ENCODE measurements at places on chromosomes 7 and 10.

GRCh38 chr7:40944981-40945585, 757.8 kb downstream of the INHBA start:
- no peak for DNase-seq

DNA sequence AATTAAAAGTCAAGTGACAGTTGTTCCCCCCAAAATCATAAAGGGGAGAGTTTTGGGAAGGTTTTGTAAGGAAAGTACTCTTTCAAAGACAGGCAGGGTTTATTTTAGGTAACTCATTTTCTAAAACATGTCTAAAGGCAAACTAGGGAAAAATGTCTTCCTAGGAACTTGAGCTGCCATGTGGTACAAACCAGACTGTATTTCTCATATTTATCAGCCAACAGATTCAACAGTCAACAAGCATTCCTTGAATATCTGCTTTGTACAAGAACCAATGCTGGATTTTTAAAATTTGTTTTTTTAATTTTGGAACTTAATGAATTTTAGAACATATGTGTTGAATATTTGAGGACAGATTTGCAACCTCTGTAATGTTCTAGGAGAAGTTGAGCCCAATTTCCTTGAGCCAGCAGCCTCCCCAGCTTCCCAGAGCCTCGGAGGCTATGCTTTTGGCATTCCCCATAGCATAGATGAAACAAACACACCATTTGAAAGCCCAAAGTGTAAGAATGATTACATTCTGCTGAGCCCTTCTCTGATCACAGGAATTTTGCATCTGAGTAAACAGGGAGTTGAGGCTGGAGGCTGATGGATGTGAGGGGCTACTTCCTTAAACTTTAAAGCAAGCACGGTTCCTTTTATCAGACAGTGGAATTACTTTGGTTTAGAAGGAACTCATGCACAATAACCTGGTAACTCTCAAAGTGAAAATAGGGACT, 345.1 kb downstream of the RNLS start:
- DNase-seq, result no peak

DNA sequence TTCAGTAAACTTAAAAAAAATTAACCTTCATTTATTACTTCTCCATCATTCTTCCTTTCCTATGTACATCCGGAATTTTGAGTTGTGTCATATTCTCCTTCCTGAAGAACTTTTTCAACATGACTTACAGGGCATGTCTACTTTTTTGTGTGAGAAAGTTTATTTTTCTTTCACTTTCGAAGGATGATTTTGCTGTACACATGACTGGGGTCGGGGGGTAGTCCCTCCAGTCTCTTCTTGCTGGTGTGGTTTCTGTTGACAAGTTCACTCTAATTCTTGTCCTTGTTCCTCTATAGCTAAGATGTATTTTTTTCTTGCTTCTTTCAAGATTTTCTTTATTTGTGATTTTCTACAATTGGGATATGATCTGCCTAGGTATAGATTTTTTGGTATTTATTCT, 55.8 kb downstream of the INPP5A start:
- DNase-seq, result peak; percentile 65

DNA sequence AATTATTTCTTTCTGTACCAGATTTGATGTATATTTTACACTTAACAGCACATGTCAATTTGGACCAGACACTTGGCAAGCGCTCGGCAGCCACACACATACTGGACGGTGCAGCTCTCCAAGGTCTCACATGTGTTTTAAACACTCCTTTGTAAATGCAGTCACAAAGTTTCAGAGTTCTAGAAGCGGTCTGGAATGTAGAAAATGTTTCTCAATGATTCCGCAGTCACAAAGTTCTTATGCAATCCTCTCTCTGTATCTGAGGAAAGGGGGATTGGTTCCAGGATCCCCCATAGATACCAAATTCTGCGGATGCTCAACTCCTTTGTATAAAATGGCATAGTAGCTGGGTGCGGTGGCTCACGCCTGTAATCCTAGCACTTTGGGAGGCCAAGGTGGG, 253.0 kb upstream of the GRB10 start:
- peak; percentile 76 for DNase-seq

DNA sequence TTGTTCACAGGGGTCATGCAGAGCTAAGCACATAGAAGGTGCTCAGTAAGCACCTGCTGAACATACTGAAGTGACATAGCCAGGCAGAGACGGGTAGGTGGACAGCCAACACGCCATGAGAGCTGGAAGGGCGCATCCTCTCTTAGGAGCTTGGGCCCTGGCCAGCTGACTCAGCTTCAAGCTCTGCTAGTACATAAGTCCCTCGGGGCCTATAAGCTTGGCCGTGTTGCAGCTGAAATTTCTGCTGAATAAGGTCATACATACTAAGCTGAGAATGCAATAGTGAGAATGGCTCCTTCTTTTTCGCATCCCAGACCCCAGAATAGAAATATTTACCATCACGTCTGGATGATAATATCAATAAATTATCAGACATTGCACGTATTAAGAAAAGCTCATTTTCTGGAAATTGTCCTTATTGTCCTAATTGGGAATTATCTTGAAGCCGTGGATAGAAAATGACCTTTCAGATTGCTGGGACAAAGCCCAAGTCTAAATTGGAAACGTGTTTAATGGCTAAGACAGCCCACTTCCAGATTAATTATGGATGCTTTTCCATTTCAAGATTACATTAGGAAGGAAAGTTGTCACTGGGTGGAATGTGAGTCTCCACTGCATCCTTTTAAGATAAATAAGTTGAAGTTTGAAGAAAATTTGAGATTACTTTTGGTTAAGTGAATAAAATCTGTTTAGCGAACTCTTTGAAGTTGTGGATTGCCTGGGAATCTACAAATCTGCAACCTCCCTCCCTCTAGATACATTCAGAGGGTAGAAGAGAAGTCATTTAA, 287.1 kb upstream of the C7orf33 start:
- peak; percentile 84 for DNase-seq

- DNase-seq, result no peak
Observed at GRCh38 chr10:90213346-90213745, 512.0 kb downstream of the KIF20B start.

DNA sequence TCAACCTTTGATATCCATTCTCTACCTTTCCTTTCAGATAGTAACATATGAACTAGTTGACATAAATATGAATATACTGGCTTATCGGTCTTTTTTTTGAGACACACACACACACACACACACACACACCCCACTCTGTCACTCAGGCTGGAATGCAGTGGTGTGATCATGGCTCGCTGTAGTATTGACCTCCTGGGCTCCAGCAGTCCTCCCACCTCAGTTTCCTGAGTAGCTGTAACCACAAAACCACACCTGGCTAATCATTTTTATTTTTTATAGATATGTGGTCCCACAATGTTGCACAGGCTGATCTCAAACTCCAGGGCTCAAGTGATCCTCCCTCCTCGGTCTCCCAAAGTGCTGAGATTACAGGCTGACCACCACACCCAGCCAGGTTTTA, 14.2 kb upstream of the NT5C3A start:
- DNase-seq, result no peak

DNA sequence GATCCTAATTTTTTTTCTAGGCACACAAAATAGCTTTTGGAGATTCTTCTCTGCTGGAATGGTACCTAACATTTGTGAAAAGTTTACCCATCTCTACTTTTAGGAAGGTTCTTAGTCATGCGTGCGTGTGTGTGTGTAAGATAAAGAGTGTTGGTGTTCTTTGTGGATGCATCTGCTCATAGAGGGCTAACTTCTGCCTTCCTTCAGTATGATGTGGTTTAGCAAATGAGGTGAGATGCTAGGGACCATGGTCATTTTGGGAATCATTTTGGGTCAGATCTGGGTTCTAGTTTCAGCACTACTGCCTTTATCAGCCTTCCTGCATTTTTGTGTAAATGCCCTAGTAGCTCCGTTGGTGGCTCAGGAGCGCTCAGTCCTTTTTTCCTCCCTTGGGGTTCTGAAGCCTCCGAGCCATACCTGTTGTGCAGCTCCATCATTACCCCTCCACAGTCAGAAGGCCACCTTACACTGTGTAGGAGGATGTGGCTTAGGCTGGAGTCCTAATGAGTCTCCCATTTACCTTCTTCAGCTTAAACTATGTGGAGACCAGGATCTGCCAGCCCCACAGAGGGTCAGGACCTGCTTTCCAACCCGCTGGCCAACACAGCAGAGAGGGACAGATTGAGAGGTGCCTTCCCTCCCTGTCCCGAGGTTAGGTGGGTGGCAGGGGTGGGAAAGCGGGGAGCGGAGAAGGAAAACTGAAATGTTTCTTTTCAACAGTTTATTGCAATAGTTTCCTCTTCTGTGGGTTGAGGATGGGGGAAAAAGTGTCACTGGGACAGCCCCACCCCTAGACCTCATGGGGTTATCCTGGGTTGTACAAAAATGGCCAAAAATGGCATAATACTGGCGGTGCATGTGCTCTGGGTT, 31.2 kb downstream of the TSPAN14 start:
- DNase-seq, result no peak

GRCh38 chr10:8049045-8049864, 5.2 kb upstream of the GATA3 start:
- DNase-seq, result no peak

DNA sequence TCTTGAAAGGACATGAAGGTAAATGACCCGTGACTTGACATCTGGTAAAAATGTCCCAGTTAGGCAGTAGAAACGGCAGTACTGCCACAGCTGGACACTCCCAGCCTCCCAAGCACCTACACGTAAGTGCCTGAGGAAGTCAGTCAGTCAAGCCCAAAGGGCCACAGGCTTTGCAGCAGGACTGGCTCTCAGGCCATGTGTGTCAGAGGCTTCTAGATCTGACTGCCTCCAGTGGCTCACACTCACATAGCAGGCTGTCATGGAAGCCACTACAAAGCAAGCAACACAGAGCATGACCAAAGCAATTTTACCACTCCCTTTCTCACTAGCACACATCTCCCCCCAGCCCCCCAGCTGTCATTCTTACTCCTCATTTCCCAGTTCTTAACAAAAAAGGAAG, 17.8 kb upstream of the CCNJ start:
- peak; percentile 35 for DNase-seq

DNA sequence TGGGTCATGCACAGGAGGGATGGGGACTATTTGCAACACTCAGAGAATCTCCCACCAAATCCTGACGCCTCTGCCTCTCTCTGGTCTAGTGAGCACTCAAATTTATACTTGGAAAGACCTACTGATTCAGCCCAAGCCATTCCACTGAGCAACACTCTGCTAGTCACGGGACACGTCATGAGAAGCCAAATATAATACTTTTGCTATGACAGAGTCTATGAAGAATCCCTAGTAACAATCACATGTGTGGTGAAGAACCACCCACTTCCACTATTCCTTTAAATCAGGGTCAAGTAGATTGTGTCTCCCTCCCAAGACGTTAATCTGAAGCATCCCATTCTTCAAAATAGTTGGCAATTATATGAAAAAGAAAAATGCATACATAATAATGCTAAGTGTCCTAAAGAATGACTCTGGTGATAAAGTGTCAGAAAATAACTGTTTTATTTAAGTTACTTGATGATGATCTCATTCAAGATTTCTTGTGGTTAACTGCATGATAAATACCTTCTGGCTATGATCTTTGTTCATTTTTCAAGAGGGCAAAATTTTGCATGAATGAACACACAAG, 28.5 kb downstream of the CHCHD3 start:
- DNase-seq, result peak; percentile 96

- DNase-seq, result no peak
Observed at GRCh38 chr10:78212060-78212785, 178.6 kb downstream of the RPS24 start.

DNA sequence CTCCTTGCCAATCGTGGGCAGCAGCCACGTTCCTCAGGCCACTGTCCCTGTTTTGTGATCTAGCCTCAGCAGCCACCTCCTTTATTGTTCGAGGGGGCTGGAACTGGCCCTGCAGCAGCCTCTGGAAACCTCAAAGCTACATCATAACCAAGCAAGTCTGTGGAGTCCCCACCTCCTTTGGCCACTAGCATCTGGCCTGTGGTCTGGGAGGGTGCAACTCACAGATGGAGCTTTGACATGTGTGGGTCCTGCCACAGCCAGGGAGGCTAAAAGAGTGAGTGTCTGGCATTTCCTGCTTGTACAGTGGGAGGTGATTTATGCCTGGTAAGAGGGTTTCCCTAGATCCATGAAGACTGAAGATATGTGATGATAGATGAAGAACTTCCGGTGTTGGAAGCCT, 32.3 kb upstream of the NUB1 start:
- DNase-seq, result peak; percentile 60

DNA sequence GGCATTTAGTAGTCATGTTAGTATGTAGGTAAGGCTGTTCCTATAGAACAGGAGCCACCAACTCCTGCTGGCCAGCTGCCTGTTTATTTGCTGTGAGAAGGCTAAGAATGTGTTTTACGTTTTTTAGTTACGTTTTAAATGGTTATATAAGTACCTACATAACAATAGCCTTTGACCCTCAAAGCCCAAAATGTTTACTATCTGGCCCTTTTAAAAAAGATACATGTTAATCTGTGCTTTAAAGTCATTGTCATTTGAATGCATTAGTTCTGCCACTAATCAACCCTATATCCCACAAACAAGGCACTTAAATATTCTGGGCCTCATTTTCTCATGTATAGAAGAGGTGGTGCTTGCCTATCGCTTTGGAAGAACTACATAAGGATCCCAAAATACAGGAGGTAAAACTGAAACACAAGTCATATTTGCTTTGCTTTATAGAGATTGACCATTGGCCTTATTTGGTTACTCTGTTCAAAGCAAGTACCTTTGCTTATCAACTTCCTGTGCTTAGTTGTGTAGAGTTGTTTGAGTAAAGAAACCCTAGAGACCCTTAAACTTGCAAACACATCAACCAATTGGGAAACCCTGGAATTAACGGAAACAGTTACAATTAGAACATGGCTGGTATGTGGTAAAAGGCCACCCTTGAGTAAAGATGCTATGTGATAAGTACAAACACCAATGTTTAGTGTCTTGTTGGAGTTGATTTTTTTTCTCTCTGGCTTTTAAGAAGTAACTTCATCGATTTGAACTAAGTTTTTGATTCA, 25.9 kb downstream of the TIMM23 start:
- no peak for DNase-seq

DNA sequence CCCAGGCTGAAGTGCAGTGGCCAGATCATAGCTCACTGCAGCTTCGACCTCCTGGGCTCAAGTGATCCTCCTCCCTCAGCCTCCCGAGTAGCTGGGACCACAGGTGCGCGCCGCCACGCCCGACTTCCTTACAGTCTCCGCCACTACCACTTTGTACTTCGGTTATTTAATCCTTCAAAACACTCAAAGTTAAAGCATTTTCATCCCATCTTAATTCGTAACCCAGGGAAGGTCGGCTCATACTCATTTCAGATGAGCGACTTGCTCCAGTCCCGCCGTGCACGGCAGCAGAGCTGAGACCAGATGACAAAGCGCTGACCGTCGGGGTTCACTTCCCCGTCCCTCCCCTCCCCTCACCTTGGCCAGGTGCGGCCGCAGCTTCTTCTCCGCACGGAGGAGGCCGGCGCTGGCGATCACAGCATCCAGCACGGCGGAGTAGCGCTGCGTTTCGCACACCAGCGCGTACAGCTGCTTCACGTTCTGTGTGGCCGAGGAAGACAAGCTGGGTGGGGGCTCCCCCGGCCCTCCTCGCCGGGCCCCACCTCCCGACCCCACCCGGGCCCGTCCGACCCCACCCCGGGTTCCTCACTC, 457 bp downstream of the NSUN5 start:
- DNase-seq, result no peak

- no peak for DNase-seq
Observed at GRCh38 chr10:125928928-125929585, 32.7 kb downstream of the FANK1 start.

All from choroid plexus epithelial cell (primary cell).